Testis (tissue), 5 donors: ENCODE measurements at places on chromosomes 11 and 22. TPM values are rescaled to one million over a fixed set of nuclear protein-coding genes. Genes with fewer than 3 reads are reported as not detected.

The OR52A1 gene
- polyA plus RNA-seq: not detected

The PARVA gene
- polyA plus RNA-seq: 23.6 TPM

The HOATZ gene
- polyA plus RNA-seq: 50.1 TPM

The OR56A4 gene
- not detected for polyA plus RNA-seq

The IRAG1 gene
- polyA plus RNA-seq: 28.6 TPM

The NCF4 gene
- 7.1 TPM for polyA plus RNA-seq

The BDNF gene
- polyA plus RNA-seq: 1.1 TPM

The NPAT gene
- 7.9 TPM for polyA plus RNA-seq

The CCDC81 gene
- 16.0 TPM for polyA plus RNA-seq

The INPP5J gene
- 5.2 TPM for polyA plus RNA-seq

The DEUP1 gene
- polyA plus RNA-seq: 18.2 TPM

The BARX2 gene
- polyA plus RNA-seq: 5.0 TPM

The SMC1B gene
- 10.1 TPM for polyA plus RNA-seq

The VSTM5 gene
- 0.26 TPM for polyA plus RNA-seq

The APOBEC3G gene
- polyA plus RNA-seq: 56.4 TPM

The GLB1L2 gene
- 18.5 TPM for polyA plus RNA-seq

The BTBD18 gene
- 2.8 TPM for polyA plus RNA-seq

The DDTL gene
- 0.30 TPM for polyA plus RNA-seq

The DYNC2H1 gene
- 28.7 TPM for polyA plus RNA-seq

The RIMBP3B gene
- polyA plus RNA-seq: 32.9 TPM

The ENTHD1 gene
- 21.1 TPM for polyA plus RNA-seq

The USH1C gene
- polyA plus RNA-seq: 3.7 TPM

The MOGAT2 gene
- 0.24 TPM for polyA plus RNA-seq

The SLC25A17 gene
- 42.8 TPM for polyA plus RNA-seq

The DLG2 gene
- polyA plus RNA-seq: 23.0 TPM

The POU2AF3 gene
- polyA plus RNA-seq: 11.5 TPM

The HSPB2 gene
- polyA plus RNA-seq: 6.0 TPM

The PIH1D2 gene
- 97.8 TPM for polyA plus RNA-seq

The TRIM48 gene
- not detected for polyA plus RNA-seq

The CAPRIN1 gene
- polyA plus RNA-seq: 419 TPM

The ART1 gene
- polyA plus RNA-seq: 0.79 TPM

The SHANK2 gene
- 4.3 TPM for polyA plus RNA-seq

The LUZP2 gene
- 0.98 TPM for polyA plus RNA-seq

The FAM76B gene
- 53.7 TPM for polyA plus RNA-seq

The OR4D5 gene
- polyA plus RNA-seq: not detected

The C11orf71 gene
- polyA plus RNA-seq: 119 TPM

The SHANK3 gene
- 6.3 TPM for polyA plus RNA-seq

The CYTH4 gene
- 6.8 TPM for polyA plus RNA-seq

The YPEL4 gene
- 4.2 TPM for polyA plus RNA-seq

The TRPM5 gene
- polyA plus RNA-seq: 0.46 TPM

The SSTR3 gene
- 26.8 TPM for polyA plus RNA-seq

The PLXNB2 gene
- polyA plus RNA-seq: 98.0 TPM

The GAB2 gene
- polyA plus RNA-seq: 14.3 TPM

The HPX gene
- 3.1 TPM for polyA plus RNA-seq
